Glutamatergic neuron (in vitro differentiated cells): ENCODE measurements at places on chromosomes 1 and 21. TPM values are rescaled to one million over a fixed set of nuclear protein-coding genes. Genes with fewer than 3 reads are reported as not detected.

- DNase-seq: no peak
Measured at GRCh38 chr1:51265618-51266017, 29.5 kb downstream of the RNF11 start.

GRCh38 chr1:95509989-95510388 is 276.0 kb downstream of the RWDD3 start:
- DNase-seq: no peak

Gene TAS1R3
- 1.3 TPM for total RNA-seq

Gene FHAD1
- total RNA-seq: not detected

GRCh38 chr1:29831500-29832117 is 595.3 kb downstream of the PTPRU start:
- no peak for DNase-seq

- no peak for DNase-seq
Measured at GRCh38 chr1:96416701-96417444, 304.7 kb upstream of the PTBP2 start.

Gene IGSF21
- total RNA-seq: 1.3 TPM

DNA sequence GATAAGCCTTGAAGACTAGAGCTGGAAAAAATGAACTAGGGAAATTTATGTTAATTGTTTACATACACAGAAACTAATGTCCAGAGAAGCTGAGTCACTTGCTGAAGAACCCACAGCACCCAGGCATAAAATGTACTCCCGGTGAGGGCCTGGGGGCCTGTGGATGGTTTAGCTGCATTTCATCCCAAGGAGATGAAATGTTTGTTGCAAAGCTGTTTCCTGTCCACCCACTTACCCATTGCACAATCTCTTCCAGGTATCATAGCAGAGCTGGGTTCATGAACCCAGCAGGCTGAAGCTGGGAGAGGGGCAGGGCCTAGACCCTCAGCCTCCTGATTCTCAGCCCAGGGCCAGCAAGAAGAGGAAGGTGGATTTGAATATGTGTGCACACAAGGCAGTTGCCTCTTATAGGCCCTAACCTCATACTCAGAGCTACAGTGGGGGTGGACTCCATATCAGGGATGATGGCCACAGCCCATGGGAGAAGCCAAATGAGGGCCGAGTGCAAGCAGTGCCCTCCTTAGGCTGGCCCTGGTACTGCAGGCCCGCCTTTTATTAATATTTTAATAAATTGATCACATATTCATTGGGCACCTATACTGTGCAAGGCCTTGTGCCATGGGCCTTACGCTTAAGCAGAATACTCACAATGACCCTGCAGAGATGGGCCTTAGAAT is 110.8 kb downstream of the LACTBL1 start:
- peak; percentile 64 for DNase-seq

- DNase-seq: no peak
Measured at GRCh38 chr1:187605736-187606135, 777.0 kb downstream of the PLA2G4A start.

Gene BMP8B
- 0.12 TPM for total RNA-seq

DNA sequence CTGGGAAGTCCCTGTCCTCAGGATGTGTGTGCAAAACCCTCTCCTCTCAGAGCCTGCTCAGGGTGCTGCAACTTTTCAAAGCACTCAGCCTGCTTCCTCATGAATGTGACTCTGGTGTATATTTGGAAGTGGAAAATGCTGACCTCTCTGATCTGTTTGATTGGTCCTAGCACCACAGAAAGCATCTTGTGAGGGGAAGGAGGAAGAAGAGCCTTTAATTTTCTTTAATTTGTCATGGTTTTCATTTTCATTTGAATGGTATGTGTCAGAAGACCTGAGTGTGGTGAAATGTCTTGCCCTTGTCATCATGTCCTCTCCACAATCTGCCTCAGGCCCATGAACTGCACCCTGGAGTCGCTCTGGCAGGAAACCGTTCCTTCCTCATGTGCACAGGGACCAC is 383.5 kb downstream of the NTNG1 start:
- no peak for DNase-seq

DNA sequence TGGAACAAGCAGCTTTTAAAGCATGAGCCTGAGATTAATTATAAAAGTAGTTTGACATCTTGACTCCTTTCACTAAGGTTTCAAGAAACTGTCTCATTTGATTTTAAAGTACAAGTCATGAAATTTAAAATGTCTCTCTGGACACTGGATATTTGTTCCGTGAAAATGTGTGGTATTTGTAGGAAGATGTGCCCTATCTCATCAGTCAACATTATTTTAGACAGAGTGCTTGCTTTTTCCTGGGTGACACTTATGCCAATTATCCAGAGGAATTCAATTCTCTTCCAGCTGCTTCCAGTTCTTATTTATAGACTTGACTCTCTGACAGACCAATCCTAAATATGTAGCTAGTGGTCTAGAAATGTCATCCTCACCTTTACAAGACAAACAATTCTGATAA is 300.4 kb downstream of the PLA2G4A start:
- DNase-seq: no peak

DNA sequence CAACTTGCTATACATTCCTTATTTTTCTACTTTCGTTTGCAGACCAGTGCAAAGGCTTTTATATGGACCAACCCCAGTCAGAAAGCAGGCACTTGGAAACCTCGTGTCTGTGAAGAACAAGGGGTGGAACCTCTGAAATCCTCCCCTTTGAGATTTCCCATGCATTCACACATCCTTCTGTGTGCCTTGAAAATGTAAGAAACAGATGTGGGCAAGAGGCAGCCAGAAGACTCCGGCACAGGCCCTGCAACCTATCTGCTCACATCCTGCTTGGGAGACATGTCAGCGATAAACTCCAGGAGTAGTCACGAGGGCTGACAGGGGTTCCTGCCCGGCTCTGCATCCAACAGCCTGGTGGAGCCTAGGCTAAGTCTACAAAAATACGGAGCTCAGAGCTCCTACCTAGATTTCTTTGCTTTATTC is 42.5 kb downstream of the ETS2 start:
- DNase-seq: no peak

Gene COL18A1
- 9.5 TPM for total RNA-seq

GRCh38 chr1:223227031-223227430 is 84.0 kb upstream of the TLR5 start:
- no peak for DNase-seq

- no peak for DNase-seq
Measured at GRCh38 chr1:78607334-78607927, 12.8 kb upstream of the IFI44L start.

GRCh38 chr1:9486466-9487140 is 52.7 kb upstream of the SLC25A33 start:
- no peak for DNase-seq

Gene CHIT1
- total RNA-seq: 0.10 TPM

GRCh38 chr1:27192039-27192529 is 37.2 kb upstream of the SLC9A1 start:
- DNase-seq: no peak

- no peak for DNase-seq
Measured at GRCh38 chr1:161502181-161502580, 3.1 kb upstream of the FCGR2A start.

DNA sequence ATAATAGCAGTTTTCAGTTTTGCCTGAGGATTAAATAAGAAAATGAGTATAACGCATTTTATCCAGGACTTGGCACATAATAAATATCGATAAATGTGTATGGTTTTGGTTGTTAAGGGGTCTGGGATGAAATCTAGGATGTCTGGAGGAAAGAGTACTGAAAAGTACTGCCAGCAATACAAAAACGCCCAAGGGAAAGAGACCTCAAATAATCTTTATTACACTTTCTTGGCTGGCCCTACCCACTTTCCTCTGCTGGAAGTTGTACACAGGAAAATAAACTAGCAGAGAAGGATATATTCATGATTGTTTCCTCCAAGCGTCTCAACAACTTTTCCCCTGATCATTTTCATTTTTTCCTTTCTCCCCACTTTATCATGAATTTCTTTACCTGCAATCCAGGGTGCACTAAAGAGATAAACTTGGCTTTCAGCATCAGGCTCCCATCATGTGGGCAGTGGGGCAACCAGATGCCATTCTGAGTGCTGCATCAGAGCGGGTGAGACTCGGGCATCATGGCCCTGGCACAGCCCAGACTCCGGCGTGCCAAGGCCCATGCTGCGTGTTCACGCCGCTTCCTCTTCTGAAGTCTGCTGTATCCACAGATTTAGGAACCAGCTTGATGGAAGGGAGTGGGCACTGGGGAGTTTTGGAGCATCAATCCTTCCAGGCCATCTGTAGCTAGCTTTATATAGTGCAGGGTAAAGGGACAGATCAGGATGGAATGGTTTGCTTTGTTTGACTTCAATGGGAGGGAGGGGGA is 35.8 kb upstream of the PLXNA2 start:
- DNase-seq: no peak

GRCh38 chr1:205111354-205111753 is 10.4 kb downstream of the RBBP5 start:
- no peak for DNase-seq

DNA sequence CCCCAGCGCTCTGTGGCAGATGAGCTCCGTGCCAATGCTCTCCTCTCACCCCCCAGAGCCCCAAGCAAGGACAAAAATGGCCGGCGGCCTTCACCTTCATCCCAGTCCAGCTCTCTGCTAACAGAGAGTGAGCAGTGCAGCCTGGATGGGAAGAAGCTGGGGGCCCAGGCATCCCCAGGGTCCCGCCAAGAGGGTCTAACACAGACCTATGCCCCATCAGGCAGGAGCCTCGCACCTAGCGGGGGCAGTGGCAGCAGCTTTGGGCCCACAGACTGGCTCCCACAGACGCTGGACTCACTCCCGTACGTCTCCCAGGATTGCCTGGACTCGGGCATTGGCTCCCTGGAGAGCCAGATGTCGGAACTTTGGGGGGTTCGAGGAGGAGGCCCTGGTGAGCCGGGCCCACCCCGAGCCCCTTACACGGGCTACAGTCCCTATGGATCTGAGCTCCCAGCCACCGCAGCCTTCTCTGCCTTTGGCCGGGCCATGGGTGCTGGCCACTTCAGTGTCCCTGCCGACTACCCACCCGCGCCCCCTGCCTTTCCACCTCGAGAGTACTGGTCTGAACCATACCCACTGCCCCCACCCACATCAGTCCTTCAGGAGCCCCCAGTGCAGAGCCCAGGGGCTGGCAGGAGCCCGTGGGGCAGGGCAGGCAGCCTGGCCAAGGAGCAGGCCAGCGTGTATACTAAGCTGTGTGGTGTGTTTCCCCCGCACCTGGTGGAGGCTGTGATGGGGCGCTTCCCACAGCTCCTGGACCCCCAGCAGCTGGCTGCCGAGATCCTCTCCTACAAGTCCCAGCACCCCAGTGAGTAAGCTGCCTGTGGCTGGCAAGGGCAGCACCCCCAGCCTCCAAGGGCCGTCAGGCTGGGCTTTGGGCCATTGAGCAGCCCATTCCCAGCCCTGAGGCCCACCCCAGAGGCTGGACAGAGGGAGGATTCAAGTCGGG is 8.7 kb downstream of the ZC3H12A start:
- DNase-seq: peak; percentile 19

GRCh38 chr1:65082346-65083040 is 65.5 kb upstream of the AK4 start:
- no peak for DNase-seq

DNA sequence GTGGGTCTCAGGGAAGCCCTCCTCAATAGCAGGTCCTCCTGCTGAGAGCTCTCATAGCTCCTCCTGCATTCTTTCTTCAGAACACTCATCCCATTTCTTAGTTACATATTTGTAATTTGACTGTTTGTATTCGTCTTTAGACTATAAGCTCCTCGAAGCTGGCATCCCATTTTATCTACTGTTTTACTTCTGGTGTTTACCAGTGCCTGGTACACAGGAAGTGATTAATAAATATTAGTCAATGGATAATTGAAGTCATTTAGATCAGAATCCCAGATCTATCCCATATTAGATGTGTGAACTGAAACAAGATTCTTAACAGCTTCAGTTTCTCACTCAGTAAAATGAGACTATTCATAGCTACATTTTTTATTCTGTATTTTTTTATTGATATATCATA is 88.7 kb downstream of the PLPP3 start:
- no peak for DNase-seq

Gene INKA2
- total RNA-seq: 112 TPM

Gene RGS13
- not detected for total RNA-seq

DNA sequence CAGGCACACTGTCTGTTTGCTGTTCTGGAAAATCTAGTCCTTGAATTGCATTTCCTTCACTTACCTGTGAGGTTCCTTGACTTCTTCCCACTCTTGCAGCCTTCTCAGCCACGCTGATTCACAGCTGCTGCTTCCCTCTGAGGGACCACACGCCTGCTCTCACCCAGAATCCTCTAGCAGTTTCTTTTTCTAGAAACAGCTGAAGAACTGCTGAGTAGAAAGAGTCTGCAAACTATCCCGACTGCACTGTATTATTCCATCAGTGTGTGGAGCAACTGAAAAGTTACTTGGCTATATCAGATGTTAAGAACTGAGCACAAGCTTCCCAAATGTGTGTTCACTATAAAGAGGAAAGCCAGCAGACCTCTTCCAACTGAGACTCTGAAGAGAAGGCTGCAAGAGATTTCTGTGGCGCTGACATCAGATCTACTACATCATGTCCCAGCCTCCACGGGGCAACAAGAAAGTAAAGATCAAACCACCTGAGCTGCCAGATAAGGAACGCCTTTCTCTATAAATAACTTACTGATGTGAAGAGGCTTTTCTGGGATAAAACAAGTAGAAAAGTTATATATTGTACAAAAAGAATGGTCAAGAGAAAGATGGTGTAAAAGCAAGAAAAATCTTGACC is 226.6 kb downstream of the RERE start:
- DNase-seq: no peak

Gene FCN3
- not detected for total RNA-seq

DNA sequence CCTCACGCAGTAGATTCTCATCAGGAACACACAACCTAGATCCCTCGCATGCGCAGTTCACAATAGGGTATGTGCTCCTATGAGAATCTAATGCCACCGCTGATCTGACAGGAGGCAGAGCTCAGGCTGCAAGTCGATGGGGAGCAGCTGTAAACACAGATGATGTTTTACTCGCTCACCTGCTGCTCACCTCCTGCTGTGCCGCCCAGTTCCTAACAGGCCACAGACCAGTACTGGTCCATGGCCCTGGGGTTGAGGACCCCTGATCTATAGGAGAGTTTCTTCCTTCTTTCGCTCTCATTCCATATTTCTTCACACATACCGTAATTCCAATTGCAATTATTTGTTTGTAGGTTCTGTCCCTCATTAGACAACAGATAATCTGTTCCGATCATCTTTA is 103.4 kb downstream of the CLEC20A start:
- DNase-seq: peak; percentile 56

DNA sequence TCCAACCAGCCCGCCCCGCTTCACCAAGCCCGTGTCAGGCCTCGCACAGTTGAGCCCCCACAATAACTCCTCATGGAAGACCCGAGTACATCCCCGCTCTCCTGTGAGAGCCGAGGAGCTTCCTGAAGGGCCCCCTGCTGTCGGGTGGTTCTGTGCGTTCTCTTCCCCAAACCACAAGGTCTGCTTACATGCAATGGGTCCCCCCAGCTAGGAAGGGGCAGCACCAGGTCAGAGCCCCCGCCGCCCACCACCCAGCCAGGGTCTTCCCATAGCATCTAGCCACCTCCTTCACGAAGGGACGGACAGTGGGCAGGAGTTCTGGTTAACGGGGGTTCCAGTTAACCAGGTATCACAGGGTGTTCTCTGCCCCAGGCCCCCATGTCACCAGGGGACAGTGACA is 51.5 kb downstream of the GLIS1 start:
- DNase-seq: no peak
